ENCODE measurements at places on chromosomes 7 and 10. TPM values are rescaled to one million over a fixed set of nuclear protein-coding genes. Genes with fewer than 3 reads are reported as not detected.

DNA sequence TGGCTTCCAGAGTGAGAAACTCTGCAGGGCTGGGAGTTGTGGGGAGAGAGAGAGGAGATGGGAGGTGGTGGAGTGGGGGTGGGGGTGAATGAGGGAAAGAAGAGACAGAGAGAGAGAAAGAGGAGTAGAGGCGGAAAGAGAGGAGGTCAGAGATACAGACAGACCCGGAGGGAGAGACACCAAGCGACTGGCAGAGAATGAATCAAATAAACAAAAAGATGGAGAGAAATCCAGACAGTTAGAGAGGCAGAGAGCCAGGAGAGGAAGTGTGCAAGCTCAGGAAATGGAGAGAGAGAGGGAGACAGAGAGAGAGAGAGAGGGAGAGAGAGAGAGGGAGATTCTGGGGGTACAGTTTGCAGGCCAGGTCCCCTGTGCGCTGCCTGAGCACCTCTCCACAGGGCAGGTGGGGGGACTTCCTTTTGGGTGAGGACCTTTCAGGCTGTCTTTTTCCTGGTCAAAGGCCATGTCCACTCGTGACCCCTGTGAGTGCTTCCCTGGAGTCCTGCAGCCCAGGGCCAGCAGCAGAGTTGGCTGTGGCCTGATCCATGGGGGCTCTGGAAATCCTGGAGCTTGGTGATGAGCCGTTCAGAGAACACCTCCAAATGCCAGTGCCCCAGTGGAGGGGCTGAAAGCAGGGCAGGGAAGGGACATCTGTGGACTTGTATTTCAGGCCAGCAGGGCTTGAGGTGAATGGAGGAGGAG lies 25.0 kb upstream of the PCBD1 start:
- no peak for DNase-seq
- H3K27me3 ChIP-seq, result no peaks in the 10 kb centered on the region
- no peak overlapping the region for H3K4me3 ChIP-seq
- H3K27ac ChIP-seq, result no peak overlapping the region

DNA sequence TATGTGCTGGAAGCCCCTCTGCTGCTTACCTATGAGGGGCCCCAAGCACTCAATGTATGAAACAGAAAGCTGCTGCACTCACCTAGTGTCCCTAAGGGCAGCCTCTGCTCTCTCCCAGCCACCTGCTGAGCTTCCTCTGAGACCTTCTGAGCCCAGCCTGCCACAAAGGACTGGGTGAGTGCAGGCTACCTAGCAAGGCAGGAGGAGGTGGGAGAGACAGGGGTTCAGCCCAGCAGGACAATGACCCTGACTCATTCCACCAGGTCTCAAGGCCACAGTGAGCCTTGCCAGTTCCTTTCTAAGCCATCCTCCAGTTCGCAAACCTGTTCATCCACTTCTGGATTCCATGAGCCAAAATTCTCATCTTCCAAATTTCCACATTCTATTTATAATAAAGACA lies 16.3 kb downstream of the VOPP1 start:
- peak overlapping the region; percentile 52 for H3K27ac ChIP-seq
- H3K4me3 ChIP-seq, result no peak overlapping the region
- H3K27me3 ChIP-seq, result no peaks in the 10 kb centered on the region
- H3K4me1 ChIP-seq, result peaks cover 100% of the 10 kb centered on the region

- no peaks in the 10 kb centered on the region for H3K27me3 ChIP-seq
- H3K36me3 ChIP-seq, result no peaks in the 10 kb centered on the region
- DNase-seq, result no peak
- H3K27ac ChIP-seq, result no peak overlapping the region
- peaks cover 8% of the 10 kb centered on the region for H3K4me1 ChIP-seq
Observed at GRCh38 chr10:43265799-43266721, 805 bp downstream of the RASGEF1A start.

FFAR4 gene
- total RNA-seq, result not detected

MOGAT3 gene
- total RNA-seq, result not detected

OR2A42 gene
- total RNA-seq, result 0.10 TPM

DNA sequence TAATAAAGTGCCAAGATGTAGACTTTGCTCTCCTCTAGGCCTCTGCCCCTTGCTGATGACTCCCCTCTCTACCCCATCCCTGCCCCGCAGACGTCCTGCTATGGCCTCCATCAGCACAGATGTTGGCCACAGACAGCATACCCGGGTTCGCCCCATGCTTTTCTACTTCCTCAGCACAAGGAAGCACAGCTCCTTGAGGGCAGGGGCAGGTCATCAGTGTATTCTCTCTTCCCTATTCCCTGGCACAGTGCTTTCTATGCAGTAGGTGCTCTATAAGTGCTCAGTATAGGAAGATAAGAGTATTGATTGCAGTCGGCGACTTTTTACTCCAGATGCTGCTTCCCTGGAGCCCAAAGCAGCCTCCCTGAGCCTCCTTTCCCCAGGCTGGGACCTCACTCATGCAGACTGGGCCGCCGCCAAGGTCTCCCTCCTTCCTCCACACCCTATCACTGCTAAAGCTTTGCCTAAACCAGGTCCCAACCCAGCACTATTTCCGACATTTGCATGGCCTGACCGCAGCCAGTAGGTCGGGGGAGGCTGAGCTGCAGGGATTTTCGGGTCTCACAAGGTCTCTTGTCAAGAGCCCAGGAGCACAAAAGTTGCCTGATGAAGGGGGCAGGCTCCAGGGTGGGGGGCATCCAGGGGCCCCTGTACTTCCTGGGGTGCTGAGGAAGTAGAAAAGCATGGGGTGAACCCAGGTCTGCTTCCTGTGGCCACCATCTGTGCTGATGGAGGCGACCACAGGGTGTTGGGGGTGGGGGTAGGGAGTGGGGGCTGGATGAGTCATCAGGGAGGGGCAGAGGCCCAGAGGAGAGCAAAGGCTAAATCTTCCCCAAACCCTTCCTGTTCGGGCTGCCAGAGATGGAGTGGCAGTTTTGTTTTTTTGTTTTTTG lies 8.0 kb downstream of the CALHM3 start:
- no peaks in the 10 kb centered on the region for H3K27me3 ChIP-seq
- H3K4me1 ChIP-seq, result peaks cover 40% of the 10 kb centered on the region
- DNase-seq, result peak; percentile 85
- peak overlapping the region; percentile 69 for H3K27ac ChIP-seq
- peak overlapping the region; percentile 31 for H3K4me3 ChIP-seq

DNA sequence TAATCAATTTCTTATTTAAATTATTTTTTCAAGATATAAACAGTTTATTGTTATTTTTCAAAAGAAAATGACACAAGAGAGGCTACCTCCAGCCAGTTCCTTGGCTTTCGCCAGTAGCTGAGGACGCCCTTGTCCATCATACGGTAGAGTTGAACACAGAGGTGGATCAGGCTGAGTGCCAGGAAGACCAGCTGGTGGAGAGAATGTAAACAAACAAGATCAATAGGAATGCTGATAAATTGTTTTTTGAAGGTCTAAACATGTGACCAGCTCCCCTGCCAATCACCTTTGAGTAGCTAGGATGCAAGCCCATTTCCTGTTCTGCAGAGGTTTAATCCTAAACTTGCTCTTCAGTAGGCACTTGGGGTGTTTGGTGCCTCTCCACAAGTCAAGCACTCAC lies 138.9 kb downstream of the PKD1L1 start:
- no peak overlapping the region for H3K27ac ChIP-seq
- DNase-seq, result no peak
- no peaks in the 10 kb centered on the region for H3K27me3 ChIP-seq
- H3K4me3 ChIP-seq, result no peak overlapping the region

CAMK2B gene
- total RNA-seq, result not detected

GRCh38 chr10:62689712-62690111 lies 114.8 kb upstream of the ADO start:
- no peak overlapping the region for H3K4me3 ChIP-seq
- peak overlapping the region; percentile 4 for H3K27ac ChIP-seq
- peaks cover 37% of the 10 kb centered on the region for H3K4me1 ChIP-seq
- H3K27me3 ChIP-seq, result no peaks in the 10 kb centered on the region

DNA sequence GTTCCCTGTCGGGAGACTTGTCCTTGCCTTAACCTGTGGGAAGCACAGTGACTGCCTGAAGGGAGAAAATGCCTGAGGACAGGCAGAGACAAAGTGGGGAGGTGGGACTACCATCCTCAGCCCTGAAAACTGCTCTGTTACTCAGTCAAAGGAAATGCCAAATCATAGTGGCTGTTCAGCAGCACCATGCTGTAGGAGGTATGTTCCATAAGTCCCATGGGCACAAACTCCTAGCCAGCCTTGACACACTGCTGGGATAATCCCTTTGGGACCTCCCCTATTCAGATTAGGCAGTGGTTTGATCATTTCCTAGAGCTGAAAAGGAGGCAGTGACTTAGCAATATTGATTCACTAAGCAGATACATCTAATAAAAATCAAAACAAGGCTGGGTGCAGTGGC lies 80.1 kb downstream of the MCU start:
- no peaks in the 10 kb centered on the region for H3K27me3 ChIP-seq
- H3K4me1 ChIP-seq, result no peaks in the 10 kb centered on the region
- no peak overlapping the region for H3K27ac ChIP-seq
- no peak for DNase-seq

CPVL gene
- not detected for total RNA-seq

DNA sequence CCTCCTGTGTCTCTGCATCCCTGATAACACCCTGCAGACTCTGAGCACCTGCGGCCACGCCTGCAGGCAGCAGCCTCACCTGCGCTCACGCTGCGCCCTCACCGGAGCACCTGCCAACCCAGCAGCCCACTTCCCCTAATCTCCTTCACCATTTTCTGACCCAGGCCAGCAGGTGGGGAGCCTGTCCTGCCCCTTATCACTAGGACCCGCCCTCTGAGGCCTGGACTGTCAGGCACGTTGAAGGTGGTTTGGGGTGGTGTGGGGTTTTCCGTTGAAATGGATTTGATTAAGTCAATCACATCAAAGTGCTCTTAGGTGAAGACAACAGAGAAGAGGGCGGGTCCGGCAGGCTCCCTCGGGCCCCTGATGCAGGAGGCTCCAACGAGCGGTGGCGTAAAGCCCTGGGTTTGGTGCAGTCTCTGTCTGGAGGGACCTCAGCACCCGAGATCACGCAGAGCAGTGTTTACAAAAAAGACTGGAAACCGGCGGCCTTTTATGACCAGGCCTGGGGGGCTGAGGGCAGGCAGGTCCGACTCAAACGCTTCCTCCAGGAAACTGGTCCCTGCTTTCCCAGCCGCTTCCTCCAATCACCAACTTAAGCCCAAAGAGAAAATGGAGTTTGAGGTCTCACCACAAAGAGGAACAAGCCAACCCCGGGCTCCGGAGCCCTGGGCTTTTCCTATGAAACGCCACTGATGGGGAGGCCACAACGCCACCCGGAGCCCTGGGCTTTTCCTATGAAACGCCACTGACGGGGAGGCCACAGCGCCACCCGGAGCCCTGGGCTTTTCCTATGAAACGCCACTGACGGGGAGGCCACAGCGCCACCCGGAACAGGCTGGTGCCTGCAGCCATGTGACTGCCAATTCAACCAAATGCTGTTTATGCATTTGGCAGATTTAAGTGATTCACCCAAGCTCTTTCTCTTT lies 45.5 kb downstream of the DPYSL4 start:
- H3K36me3 ChIP-seq, result no peaks in the 10 kb centered on the region
- DNase-seq, result peak; percentile 76
- H3K27ac ChIP-seq, result no peak overlapping the region
- peaks cover 34% of the 10 kb centered on the region for H3K4me1 ChIP-seq

SAP25 gene
- total RNA-seq, result 51.7 TPM

AASS gene
- 10.8 TPM for total RNA-seq

- no peaks in the 10 kb centered on the region for H3K36me3 ChIP-seq
- no peak for DNase-seq
- H3K27ac ChIP-seq, result peak overlapping the region; percentile 31
- H3K4me3 ChIP-seq, result no peak overlapping the region
Observed at GRCh38 chr10:79937701-79938151, 11.2 kb downstream of the SFTPD start.

GRCh38 chr7:23655433-23655832 lies 24.6 kb upstream of the FAM221A start:
- DNase-seq, result no peak
- no peak overlapping the region for H3K27ac ChIP-seq
- H3K4me3 ChIP-seq, result no peak overlapping the region
- no peaks in the 10 kb centered on the region for H3K27me3 ChIP-seq

DNTT gene
- total RNA-seq, result not detected

DNA sequence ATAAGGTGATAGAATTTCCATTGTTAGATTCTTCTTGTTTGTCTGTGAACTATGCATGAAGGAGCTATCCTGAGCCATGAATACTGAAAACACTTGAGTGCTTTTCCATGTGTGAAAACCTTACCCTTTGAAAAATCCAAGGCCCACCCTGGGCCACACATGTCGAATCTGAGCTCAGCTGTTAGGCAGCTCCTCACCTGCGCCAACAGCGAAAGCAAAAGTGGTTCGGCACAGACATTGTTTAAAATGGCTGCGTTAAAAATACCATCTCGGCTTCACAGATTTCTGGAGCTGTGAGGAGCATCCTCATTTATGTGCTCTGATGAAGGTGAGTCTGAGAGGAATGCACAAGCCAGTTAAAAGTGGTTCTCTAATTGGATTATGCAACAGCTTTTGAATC lies 137.7 kb downstream of the NEUROD6 start:
- no peak overlapping the region for H3K27ac ChIP-seq
- H3K36me3 ChIP-seq, result no peaks in the 10 kb centered on the region
- H3K4me1 ChIP-seq, result no peaks in the 10 kb centered on the region
- H3K4me3 ChIP-seq, result no peak overlapping the region

GRCh38 chr10:37860494-37861190 lies 3.2 kb upstream of the ZNF248 start:
- DNase-seq, result no peak
- H3K27ac ChIP-seq, result no peak overlapping the region
- peaks cover 15% of the 10 kb centered on the region for H3K4me1 ChIP-seq
- H3K4me3 ChIP-seq, result no peak overlapping the region
- H3K27me3 ChIP-seq, result no peaks in the 10 kb centered on the region

- peak; percentile 12 for DNase-seq
- no peak overlapping the region for H3K27ac ChIP-seq
- H3K27me3 ChIP-seq, result peaks cover 6% of the 10 kb centered on the region
- no peak overlapping the region for H3K4me3 ChIP-seq
Observed at GRCh38 chr7:28560767-28561166, 148.4 kb downstream of the CREB5 start.

LRRTM3 gene
- total RNA-seq, result not detected

DNA sequence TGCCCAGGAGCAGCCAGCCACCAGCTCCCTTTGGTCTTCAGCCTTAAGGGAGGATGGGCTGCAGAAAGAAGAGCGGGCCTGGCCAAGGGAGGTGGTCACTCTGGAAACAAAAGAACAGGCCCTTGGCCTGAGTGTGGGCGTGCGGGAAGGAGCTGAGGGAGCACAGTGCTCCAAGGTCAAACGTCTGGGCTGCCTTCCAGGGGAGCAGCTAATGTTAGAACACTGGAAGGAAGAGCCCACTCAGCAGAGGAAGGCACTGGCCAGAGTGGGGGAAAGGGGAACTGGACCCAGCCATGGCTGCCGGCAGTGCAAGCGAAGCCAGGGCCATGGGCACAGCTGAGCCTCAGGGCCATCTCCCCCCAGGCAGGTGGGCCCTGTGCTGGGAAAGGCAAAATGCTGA lies 42.7 kb downstream of the FAM53B start:
- DNase-seq, result no peak
- peak overlapping the region; percentile 80 for H3K27ac ChIP-seq
- no peak overlapping the region for H3K4me3 ChIP-seq
- peaks cover 87% of the 10 kb centered on the region for H3K36me3 ChIP-seq

All from B cell (primary cell).